ENCODE measurements at places on chromosomes 4 and X. TPM values are rescaled to one million over a fixed set of nuclear protein-coding genes. Genes with fewer than 3 reads are reported as not detected.

DNA sequence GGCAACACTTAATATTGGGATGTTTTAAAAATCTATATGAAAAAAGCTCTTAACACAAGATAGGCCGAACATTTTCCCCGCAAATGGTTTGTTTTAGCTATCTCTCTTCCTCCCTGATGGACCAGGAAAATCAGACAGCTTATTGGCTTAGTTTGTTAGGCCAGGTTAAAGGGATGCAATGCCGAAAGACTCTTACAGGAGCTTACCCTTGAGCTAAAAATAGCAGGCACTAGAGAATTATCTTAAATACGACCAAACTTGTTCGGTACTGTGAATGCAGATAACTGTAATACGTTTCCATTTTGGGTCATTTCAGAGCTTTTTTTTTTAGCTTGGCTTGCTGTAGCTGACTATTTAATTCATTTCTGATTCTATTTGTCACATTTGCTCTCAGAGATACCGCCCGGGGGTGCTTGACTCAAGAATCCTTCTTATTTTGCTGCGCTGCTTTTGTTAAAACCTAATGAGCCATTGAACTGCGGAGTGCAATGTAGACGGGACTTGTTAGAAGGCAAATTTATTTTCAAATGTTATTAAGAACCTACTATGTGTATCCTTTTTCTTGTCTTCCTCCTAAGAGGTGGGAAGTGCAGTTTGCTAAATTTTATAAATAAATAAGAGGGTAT, 23.3 kb downstream of the PPARGC1A start:
- H3K27me3 ChIP-seq = no peaks in the 10 kb centered on the region
- no peak overlapping the region for H3K27ac ChIP-seq
- H3K4me3 ChIP-seq = no peak overlapping the region
- DNase-seq = no peak
- no peaks in the 10 kb centered on the region for H3K4me1 ChIP-seq
- H3K36me3 ChIP-seq = no peaks in the 10 kb centered on the region

GRCh38 chr4:105840426-105841174, 54.7 kb upstream of the NPNT start:
- no peaks in the 10 kb centered on the region for H3K27me3 ChIP-seq
- H3K27ac ChIP-seq = no peak overlapping the region
- H3K36me3 ChIP-seq = peaks cover 2% of the 10 kb centered on the region
- DNase-seq = no peak
- H3K4me1 ChIP-seq = no peaks in the 10 kb centered on the region

ING2 gene
- 21.4 TPM for total RNA-seq

DNA sequence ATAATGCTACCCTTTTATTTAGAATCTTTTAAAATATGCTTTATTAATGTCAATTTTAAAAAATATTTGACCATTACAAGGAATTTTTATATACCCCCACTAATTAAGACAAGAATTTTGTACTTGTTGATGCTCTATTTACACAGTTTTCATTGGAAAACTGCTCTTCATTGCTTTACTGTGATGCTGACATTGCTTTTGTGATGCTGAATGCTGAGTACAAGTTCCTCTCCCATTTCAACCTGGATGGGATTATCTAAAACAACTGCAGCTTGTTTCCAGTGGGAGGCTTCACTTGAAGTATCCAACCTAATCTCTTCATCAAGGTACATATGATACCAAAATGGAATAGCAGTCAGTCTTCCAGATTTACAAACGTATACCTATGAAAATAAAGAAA, 21.2 kb downstream of the TMEM184C start:
- no peak overlapping the region for H3K27ac ChIP-seq
- H3K4me1 ChIP-seq = peaks cover 23% of the 10 kb centered on the region
- no peaks in the 10 kb centered on the region for H3K27me3 ChIP-seq
- H3K4me3 ChIP-seq = no peak overlapping the region
- H3K36me3 ChIP-seq = peaks cover 16% of the 10 kb centered on the region

DNA sequence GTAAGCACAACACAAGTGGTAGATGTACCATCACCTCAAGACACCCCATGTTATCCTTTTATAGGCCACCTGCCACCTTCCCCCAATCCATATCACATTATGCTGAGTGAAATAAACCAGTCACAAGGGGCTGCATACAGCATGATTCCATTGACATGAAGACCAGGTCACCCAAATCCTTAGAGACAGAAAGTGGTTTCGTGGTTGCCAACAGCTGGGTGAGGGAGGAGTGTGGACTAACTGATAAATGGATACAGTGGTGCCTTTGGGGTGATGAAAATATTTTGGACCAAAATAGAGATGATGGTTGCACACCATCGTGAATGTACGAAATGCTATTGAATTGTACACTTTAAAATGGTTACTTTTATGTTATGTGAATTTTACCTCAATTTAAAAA, 65.7 kb upstream of the DMD start:
- H3K27ac ChIP-seq = no peak overlapping the region
- no peaks in the 10 kb centered on the region for H3K27me3 ChIP-seq
- no peaks in the 10 kb centered on the region for H3K36me3 ChIP-seq
- no peak overlapping the region for H3K4me3 ChIP-seq
- no peaks in the 10 kb centered on the region for H3K4me1 ChIP-seq
- DNase-seq = no peak
